ENCODE measurements at places on chromosomes 7 and 10.

DNA sequence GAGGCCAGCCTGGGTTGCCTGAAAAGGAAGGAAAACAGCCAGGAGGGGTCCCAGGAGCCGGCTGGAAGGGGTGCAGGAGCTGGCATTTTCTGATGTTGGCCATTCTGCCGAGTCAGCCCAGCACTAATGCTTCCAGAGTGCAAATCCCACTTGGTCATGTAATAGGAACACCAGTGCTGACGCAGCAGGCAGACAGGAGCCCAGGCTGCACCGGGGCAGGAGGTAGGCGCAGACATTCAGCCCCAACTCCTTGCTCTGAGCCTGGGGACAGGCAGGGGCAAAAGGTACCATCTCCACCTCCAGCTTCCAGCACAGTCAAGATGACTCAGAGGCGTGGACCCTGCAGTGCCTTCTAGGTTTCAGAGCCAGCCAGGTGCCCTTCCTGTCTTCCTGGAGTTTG lies 10.2 kb upstream of the YWHAG start:
- DNase-seq, result no peak

GRCh38 chr10:14468023-14468441 lies 137.3 kb upstream of the FRMD4A start:
- DNase-seq, result no peak

DNA sequence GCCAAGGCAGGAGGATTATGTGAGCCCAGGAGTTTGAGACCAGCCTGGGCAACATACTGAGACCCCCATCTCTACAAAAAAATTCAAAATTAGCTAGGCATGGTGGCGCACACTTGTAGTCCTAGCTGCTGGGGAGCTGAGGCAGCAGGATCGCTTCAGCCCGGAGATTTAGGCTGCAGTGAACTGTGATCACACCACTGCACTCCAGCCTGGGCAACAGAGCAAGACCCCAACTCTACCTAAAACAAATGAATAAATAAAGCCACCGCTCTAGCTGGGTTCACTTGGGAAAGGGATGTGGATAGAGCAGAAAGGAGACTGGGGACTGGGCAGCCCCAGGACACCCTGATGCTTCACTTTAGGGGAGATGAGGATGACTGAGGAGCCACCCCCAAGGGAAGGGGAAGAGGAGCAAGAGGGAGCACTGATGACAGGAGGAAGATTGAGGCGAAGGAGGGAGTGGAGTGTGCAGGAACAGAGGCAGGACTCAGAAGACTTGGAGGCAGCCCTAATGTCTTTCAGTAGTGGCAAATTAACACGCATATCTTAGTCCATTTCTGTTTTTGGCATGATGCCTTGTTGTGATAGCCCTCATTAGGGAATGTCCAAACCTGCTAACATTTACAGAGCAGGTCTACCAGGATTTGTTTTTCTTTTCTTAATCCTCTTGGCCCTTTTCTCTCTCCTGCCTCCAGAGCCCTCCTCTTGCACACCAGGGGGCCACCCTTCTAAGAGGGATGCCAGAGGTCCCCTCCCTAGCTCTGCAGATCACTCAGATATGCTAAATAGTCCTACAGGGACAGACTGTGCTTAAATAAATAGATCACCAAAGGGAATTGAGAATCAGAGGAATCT lies 88.3 kb downstream of the C10orf105 start:
- no peak for DNase-seq

DNA sequence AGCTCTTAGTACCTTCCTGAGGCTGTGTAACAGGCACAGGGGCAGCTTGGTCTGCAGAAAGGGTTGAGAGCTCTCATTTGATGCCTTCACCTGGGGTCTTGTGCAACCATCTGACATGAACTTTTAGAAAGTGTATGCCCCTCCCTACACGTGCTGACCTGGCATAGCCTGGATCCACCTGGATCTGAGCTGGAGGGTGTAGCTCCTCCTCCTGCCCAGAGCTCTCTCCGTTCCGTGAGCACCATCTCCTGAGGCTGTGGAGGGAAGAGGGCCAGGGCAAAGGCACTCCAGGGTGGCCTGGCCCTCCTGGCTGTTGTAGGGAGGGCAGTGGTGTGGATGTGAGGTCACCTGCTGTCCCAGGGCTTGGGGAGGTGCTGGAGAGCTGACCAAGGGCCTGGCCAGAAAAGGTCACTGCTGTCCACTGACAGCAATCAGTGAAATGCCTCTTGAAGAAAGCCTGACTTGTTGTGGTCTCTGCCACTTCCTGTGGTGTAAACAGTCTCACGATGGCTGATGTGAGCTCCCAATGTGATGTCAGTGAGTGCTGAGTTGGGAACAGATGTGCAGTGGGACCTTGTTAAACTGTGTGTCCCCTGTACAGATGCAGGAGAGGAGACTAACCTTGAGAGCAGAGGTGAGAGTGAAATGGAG lies 23.0 kb downstream of the AMZ1 start:
- DNase-seq, result no peak

DNA sequence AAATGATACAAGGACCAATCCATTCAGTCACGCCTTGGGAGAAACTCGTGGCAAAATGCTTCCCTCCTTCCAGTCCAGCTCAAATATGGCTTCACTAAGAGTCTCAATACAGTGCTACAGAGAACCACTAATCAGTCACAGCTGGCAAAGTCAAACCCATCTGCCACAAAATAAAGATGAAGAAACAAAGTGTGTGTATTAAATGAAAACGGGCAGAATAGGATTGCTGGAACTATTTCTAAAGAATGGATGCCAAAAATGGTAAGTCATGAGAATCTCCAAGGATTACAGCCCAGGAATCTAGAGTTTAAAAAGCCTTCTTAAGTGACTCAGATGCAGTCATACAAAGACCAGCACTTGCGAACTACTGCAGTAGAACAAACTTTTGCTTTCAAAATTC lies 61.9 kb downstream of the CACUL1 start:
- DNase-seq, result no peak

DNA sequence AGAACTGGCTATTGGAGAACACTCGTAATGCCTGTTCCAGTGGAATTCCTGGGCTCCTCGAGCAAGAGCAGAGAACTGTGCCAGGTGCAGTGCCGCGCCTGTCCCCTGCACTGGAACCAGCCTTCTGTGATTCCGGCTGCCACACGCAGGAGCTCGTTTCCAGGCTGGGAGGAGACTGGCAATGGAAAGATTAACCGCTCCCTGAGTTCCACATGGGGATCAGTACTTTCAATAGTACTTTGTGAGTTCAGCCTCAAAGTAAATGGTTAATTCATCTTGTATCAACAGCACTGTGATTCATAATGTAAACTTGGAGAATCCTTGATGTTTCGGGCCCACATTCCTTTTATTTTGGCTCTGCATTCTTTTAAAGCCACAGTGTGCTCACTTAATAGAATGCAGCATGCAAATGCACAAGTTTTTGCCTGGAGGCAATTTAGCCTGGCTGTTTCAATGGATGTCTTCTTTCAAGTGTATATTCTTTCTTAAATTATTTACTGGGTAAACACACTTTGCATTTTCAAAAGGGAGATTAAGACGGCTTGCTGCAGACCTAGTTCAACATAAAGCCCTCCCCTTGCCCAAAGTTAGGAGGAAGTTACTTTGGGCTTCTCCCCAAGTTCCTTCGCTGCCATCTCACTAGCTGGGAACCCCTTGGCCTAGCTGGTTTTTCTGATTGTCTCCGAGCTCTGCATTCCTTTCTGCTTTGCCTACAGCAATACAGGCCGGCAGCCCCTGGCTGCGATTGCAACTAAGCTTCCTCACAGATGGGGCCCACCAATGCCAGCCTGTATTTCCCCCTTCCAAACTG lies 138.1 kb upstream of the TCF7L2 start:
- no peak for DNase-seq

- DNase-seq, result peak; percentile 36
Observed at GRCh38 chr7:152464312-152465118, 28.7 kb upstream of the KMT2C start.

DNA sequence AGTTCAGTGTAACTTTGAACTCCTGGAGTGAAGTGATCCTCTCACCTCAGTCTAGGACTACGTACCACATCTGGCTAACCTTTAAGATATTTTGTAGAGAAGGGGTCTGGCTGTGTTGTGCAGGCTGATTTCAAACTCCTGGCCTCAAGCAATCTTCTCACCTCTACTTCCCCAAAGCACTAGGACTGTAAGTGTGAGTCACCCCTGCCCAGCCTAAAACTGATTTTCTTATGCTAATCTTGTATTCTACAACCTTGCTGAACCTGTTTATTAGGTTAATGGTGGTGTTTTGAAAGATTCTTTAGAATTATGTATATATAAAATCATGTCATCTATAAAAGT lies 58.0 kb downstream of the LCOR start:
- no peak for DNase-seq

DNA sequence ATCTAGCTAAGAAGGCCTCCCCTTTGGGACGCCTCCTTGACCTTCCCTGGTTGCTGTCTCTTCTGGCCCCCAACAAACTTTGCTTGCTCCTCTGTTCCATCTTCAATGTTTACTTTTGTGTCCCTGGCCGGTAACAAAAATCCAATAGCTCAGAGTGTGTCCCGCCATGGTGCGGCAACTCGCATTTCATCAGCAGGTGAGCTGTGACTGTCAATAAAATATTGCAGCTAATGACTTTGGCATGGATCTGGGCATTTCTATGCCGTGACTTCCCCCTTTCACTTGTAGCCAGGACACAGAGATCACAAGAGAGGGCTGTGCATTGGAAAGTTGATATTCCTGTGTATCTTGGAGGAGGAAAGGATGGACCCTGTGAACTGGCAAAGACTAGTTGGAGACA lies 317.6 kb downstream of the RPS24 start:
- DNase-seq, result no peak

- DNase-seq, result no peak
Observed at GRCh38 chr10:60732807-60733516, 45.3 kb upstream of the CDK1 start.

DNA sequence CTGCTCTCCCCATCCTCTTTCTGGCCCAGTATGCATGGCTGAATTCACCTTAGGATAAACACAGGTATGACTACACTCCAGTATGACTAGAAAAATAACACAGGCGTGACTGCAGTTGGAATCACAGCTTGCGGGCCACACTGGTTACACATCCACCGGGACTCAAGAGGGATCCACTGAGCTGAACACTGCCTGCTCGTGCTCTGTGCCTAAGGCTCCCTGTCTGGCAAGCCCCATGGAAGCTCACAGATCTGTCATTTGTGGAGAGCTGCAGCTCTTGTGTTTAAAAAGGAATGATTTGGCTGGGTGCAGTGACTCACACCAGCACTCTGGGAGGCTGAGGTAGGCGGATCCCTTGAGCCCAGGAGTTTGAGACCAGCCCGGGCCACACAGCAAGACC lies 26.8 kb downstream of the VOPP1 start:
- no peak for DNase-seq

DNA sequence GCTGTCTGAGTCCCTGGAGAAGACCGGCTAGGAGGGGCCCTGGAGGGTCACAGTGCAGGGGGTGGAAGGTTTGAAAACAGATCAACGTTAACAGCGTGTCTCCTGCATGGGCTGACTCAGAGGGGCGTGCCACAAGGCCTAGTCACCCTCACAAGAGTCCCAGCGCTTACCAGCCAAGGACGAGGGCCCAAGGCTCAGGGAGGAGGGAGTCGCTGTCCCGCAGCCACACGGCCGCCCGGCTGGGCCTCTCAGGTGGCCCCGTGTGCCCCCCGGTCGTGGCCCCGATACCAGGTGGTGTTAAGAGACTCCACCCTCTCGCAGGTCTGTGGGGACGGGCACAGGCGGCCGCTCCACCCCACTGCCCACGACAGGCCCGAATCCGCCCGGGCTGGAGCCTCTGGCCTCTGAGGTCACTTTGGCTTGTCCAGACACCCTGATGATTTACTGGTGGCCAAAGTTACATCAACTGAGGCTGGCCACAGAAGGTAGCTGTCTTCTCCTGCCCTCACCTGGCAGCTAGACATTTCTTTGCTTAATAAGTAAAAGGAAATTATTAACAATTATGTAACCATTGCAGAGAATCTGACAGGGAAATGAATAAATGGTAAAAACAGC lies 34.0 kb downstream of the FAM20C start:
- no peak for DNase-seq

GRCh38 chr10:772227-772637 lies 82.8 kb upstream of the DIP2C start:
- DNase-seq, result no peak

- no peak for DNase-seq
Observed at GRCh38 chr7:95435422-95435780, 573 bp upstream of the PON2 start.

GRCh38 chr10:24938076-24938475 lies 14.3 kb downstream of the PRTFDC1 start:
- no peak for DNase-seq

- no peak for DNase-seq
Observed at GRCh38 chr7:105408791-105409410, 20.2 kb upstream of the SRPK2 start.

DNA sequence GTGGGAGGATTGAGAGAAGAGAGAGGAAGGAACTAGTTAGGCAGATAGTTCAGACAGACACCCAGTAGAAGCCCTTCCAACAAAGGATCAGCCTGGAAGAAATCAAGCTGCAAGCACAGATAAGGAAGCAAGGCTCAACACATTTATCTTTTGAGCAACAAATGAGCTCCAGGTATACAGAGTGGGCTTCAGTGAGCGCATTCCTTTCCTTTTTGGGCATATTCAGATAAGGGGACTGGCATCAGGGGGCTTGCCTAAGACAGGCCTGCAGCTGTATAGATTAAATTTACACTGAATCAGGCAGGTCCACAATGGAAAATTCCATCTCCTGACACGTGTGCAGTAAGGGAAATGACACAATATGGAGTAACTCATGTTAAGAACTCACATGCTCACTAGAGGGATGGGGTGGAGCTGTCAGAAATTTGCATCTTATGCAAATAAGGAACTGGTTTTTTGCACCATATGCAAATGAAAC lies 147.2 kb downstream of the AKR1D1 start:
- DNase-seq, result no peak

GRCh38 chr10:72887043-72887442 lies 6.5 kb upstream of the OIT3 start:
- peak; percentile 65 for DNase-seq

GRCh38 chr10:47035171-47035818 lies 124.1 kb downstream of the PTPN20 start:
- no peak for DNase-seq

DNA sequence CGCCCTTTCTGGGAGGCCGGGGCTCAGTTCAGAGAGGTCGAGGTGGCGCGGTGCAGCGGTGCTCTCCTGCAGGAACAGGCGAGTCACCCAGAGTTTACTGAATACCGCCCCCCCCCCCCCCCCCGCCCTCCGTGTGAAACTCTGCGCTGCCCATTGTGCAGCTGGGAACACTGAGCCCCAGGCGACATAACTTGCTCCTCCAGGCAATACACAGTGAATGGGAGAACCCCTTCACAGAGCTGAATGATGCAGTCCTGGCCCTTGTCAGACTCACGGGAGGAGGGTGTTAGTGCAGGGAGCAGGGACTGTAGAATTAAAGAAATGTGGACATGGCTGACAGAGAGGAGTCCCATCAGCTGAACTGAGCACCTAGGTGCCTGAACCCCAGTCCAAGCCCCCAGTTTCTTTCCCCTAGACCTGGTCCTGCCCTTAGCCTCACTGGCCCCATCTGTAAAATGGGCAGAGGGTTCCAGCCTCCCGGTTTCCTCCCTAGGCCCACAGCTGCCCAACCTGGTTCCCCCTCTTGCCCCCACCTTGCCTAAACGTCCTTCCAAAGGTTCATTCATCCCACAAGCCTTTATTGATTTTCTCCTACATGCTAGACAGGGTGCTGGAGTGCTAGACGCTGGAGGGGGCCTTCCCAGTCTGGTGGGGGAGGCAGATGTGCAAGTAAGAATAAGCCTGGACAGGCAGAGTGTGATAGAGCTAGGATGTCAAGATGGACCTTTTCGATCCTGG lies 869 bp upstream of the LOXL4 start:
- DNase-seq, result no peak

- no peak for DNase-seq
Observed at GRCh38 chr7:126792521-126792920, 460.2 kb downstream of the GRM8 start.

GRCh38 chr10:80455461-80456349 lies 1.6 kb downstream of the TSPAN14 start:
- no peak for DNase-seq

- DNase-seq, result no peak
Observed at GRCh38 chr10:4357911-4358310, 468.1 kb upstream of the AKR1E2 start.

All from bone marrow (tissue), 2 donors.